ENCODE measurements at places on chromosomes 12 and 14.

- DNase-seq, result no peak
Observed at GRCh38 chr12:131101006-131101405, 147.3 kb downstream of the ADGRD1 start.

GRCh38 chr12:48979602-48980388 is 1.7 kb downstream of the WNT1 start:
- DNase-seq, result no peak

- peak; percentile 23 for DNase-seq
Observed at GRCh38 chr12:53313996-53314395, 7.4 kb downstream of the AAAS start.

- DNase-seq, result no peak
Observed at GRCh38 chr14:99790978-99791376, 2.2 kb upstream of the EML1 start.

GRCh38 chr12:114932806-114933205 is 248.8 kb upstream of the TBX3 start:
- DNase-seq, result no peak

DNA sequence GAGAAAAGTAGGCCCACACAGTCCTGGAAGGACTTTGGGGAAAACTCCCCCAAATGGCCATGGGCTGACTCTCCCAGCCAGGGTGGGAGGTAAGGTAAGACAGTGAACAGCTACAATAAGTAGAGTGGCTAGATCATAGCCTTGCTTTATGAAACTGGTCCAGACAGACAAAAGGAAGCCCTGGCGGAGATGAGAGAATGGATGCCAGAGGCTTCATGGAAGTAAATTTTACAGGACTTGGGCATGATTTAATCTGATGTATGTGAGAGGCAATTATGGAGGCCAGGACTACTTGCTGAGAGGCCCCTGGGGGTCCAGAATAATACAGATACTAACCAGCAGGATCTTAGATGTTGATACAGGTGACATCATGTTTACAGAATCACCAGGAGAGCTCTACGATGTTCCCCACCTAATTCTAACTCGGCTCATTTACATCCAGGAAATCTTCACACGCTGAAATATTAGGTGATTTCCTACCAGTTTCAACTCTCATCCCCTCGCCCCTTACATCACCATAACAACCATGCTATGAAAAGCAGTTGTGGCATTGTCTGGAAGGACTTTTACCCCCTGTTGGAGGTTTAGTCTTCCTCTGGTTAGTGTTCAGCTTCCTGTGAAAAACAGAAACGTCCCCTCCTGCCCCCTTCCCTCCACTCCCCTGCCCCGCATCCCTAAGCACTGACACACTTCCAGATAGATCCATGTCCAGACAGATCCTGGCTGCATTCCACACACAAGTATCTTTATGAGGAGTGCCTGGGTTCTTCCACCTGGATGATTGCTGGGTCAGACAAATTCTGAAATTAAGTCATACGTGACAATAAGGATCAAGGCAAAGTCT is 39.5 kb upstream of the NT5DC3 start:
- peak; percentile 35 for DNase-seq

DNA sequence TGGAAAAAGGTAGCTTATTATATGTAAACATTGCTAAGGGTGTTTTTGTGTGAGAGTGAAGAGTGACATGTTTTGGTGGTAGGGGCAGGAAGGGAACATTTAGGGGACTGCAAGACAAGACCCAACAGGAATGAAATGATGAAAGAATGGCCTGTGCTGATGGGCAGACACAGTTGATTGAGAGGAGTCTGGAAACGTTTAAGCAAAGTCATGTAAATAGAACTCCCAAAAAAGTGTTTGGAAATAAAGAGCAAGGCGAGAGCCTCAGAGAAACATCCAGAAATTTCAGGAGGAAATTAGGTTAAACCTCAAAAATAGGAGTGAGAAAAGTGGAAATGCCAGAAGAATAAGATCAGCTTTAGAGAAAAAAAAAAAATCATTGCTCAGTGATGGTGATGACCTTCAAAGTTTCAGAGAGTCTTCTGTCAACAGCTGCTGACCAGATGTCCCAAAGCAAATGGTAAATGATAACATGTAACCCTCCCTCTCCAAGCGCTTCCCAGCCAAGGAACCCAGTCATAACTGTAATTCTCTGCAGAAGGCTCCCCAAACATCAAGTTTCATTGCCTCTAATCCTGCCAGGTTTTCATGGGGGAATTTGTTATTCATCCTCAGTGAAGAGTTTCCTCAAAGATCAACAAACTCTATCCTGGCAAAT is 223.2 kb upstream of the FAR2 start:
- no peak for DNase-seq
